ENCODE measurements at places on chromosomes 1 and 21.

DNA sequence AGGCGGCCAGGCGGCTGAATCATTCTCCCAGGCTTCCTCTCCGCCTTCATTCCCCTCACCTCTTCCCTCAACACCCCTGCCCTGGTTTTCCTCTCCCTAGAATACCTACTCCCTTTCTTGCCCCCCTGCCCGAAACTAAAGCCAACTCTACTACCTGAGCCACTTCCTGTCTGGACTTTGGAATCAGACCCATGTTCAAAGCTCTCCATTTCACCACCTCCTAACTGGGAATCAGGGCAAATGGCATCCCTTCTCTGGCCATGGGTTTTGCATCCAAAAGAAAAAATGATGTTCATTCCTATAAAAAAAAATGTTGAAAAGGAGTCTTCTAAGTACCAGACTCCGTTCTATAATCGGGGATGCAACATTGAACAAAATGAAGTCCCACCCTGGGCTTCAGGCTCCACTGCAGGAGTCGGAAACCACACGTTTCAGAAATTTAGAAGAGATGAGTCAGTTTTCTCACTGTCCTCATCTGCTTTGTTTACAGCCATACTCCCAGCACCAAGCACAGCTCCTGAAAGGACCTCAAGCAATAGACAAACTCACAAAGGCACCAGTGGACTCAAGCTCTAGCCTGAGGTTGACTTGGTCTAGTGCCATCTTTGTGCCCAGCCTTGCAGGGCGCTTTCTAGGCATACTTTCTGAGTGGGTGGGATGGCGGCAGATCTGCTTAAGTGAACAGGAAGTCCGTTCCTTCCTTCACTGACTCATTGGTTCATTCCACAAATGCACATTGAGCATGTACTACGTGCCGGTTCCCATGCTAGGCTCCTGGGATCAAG, 176.2 kb downstream of the IGSF21 start:
- DNase-seq = no peak

DNA sequence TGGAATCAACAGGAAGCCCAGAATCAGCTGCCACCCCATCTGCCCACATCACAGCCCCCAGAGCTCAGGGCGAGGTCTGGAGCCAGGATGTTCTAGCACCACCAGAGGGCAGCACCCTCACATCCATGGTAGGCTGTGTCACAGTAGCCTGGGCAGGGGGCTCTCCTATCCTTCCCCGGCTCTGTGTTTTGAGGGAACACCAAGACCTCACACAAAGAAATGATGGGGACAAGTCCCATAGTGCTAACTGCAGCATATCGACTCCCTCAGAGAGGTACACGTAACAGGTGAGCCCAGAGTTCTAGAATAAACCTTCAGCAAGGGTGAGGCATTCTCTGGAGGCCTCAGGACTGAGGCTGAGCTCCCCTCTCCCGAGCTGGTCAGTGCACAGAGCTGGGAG, 2.3 kb upstream of the KCNC4 start:
- DNase-seq = peak; percentile 66

- DNase-seq = no peak
These were observed 441.1 kb downstream of the SETD4 start for GRCh38 chr21:35619184-35619583.

GRCh38 chr1:224789311-224789710, 140.2 kb upstream of the DNAH14 start:
- DNase-seq = no peak

- DNase-seq = no peak
These were observed 7.5 kb downstream of the RNF220 start for GRCh38 chr1:44412601-44413000.

- peak; percentile 27 for DNase-seq
These were observed 449 bp downstream of the EPS15 start for GRCh38 chr1:51518586-51519047.

- DNase-seq = no peak
These were observed 936 bp downstream of the TP73 start for GRCh38 chr1:3653286-3653618.

GRCh38 chr1:10686404-10687040, 109.9 kb downstream of the CASZ1 start:
- DNase-seq = no peak

DNA sequence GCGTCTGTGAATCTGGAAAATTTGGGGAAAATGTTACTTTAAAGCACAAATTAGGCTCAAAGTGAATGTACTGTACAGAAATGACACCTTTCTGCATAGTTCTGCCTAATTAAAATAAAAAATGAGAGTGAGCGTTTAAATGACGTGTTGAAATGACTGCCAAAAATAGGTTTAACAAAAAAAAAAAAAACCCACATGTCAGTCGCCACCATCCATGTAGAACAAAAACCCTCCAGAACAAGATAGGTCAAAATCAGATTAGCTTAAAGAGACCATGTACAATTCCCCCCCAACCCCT, 745 bp downstream of the PARP1 start:
- DNase-seq = no peak

DNA sequence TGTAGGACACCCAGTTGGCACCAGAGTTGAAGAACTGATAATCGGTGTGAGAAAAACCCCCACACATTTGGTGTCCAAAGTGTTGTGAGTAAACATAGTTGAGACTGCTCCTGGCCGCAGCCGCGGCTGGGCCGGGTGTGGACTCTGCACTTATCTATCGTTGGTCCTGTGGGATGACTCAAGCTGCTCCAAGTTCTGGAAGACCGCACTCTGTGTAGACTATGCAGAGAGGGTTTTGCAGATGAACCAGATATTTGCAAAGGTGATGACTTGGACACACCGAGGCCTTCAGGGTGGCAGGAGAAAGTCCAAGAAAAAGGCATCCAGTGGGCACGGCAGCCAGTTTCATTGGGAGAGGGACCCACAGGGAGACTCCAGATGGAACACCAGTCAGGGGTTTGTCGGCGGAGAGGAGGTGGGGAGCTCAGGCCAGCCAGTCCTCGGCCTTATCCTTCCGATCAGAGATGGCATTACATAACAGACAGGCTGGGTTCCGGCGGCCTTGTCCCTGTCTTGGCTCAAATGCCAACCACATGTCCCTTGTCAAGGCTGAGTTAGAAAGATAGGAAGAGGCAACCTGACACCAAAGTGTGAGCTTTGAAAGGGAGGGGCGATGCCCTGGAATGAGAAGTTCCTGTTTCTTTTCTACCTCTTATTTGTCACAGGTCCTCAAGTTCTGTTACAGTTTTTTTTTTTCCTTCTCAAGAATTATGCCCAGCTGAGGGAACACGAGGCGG, 21.1 kb downstream of the C2CD2 start:
- no peak for DNase-seq

- DNase-seq = peak; percentile 26
These were observed 569 bp upstream of the WARS2 start for GRCh38 chr1:119141020-119141424.

DNA sequence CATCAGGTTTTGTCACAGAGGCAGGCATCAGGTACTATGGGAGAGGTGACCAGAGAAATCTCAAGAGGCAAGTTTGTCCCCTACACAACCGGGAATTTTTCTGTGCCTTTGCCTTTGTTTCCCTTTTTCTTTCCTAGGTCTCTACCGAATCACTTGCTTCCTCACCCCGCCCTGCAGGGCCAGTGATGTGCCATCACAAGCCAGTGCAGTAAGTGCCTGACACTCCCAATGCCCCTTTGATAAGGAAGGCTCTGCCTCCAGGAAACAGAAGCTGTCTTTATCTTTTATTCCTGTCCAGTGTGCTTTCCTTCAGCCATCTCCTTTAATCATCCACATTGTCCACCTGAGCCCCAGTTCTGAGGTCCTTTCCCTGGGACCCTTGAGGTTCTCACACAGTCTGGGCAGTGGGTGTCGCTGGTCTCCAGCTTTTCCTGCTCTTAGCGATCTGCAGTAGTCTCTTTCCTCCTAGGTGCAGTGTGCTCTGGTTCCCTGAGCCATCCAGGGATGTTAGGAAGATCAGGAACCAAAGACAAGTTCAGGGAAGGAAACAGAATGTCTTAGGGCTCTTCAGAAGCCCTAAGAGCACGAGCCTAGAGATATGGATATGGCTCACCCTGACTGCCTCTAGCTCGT, 36.6 kb downstream of the GJA5 start:
- DNase-seq = no peak

DNA sequence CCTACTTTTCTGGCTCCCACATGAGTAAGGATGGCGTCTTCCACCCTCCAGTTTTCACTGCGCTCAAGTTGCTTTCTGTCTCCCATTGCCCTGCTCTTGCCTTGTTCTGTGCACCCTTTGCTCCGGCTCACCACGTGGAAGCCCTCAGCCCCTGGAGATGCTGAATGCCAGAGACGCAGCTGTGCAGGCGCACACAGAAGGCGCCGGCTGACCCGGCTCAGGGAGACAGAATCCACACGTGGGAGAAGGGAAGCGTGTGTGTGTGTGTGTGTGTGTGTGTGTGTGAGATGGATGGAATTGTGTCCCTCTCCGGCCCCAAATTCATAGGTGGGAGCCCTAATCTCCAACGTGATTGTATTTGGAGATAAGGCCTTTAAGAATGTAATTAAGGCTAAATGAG, 118.2 kb upstream of the ERRFI1 start:
- no peak for DNase-seq

GRCh38 chr1:210700511-210700910, 371.8 kb downstream of the HHAT start:
- no peak for DNase-seq

DNA sequence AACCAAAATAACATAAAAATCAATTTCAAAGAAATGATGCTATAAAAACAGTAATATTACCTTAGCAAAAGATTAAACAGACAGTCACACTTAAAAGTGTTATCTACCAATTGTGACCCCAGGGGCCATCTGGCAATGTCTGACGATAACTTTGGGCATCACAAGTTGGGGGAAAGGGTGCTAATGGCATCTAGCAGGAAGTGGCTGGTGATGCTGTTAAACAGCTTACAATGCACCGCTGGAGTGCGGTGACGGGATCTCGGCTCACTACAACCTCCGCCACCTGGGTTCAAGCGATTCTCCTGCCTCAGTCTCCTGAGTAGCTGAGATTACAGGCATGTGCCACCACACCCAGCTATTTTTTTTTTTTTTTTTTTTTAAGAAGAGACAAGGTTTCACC, 27.6 kb downstream of the NUP133 start:
- DNase-seq = no peak

- DNase-seq = no peak
These were observed 40.7 kb downstream of the CASQ2 start for GRCh38 chr1:115727706-115728249.

DNA sequence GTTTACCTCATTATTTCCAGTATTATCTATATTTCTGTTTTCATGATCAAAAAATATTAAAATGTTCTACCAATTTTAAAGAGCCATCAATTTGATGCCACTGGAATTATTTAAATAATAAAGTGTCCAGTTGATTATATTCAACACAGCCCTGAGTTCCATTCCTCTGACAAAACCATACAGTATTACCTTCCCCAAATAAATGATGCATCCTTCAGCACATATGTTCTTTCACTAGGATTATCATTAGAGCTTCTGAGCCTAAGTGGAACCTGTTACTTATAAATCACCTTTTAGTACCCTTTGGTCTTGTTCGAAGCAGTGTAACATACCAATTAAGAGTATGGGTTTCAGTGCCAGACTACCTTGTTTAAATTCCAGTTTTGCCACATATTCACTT, 17.3 kb upstream of the PLEKHO1 start:
- no peak for DNase-seq

- DNase-seq = no peak
These were observed 325 bp downstream of the OR14A2 start for GRCh38 chr1:247747616-247748015.

DNA sequence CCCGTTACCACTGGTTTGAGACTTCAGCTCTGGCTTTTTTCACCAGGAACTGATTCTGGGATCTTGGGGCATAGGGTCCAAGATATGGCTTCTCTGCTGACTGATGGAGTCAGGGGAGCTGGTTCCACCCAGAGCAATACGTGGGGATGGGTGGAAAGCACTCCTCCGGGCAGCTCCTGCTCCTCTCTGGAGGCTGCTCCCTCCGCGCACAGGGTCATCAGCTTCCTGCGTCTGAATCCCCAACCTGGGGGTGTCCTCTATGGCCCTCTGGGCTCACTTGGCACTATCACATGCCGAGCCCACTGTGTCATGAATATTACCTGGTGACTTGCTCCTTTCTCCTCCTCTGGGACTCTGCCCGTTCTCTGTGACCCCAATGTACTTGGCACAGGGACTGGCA, 405.4 kb upstream of the VAMP3 start:
- no peak for DNase-seq

DNA sequence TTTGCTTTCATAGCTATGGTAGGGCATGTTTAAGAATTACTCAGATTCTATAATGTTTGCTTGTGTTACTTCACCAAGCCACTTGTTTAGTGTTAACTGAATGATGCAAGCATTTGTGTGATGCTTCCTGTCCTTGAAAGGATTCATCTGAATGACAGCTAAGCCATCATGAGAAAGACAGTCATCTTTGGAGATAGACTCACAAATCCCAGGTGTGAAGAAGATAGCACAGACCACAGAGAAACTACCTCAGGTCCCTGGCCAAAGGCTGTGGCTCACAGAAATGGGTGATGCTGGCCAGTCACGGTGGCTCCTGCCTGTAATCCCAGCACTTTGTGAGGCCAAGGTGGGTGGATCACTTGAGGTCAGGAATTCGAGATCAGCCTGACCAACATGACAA, 321.4 kb downstream of the DPYD start:
- no peak for DNase-seq

GRCh38 chr1:200464784-200465400, 55.1 kb upstream of the ZNF281 start:
- DNase-seq = no peak

DNA sequence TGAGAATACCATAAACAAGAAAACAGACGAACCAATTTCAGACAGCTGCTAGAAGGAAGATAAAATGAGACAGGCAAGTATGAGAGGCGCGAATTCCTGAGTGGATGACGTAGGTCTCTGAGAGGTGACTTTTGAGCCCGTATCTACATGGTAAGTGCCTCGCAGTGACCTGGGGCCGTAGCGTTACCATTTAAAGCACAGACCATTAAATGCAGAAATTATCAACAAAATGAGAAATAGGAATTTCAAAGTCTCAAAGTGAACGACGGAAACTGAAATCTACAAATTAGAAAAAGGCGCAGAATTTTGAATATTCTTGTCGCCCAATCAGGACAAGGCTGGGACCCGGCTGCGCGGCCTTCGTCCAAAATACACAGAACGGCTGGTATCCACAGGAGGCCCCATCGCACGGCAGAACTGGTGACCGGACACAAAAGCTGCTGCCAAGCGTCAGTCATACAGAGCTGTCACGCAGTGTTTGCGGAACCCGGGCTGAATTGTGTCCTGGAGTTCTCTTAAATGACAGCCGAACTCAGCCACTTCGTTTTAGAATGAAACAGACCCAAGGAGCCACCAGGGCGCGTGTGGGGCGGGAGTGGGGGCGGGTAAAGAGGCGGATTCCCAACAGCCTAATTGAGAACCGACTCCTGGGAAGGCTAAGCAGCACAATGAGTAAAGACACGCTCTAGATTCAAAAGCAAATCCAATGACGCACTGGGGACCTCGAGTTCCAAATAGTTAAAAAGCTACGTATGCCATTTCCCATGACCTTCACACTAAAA, 13.8 kb upstream of the BOLA1 start:
- peak; percentile 26 for DNase-seq

GRCh38 chr1:201552941-201553351, 14.0 kb downstream of the NAV1 start:
- DNase-seq = no peak

GRCh38 chr1:151816548-151817352, 11.5 kb upstream of the LINGO4 start:
- no peak for DNase-seq

Measured in stimulated activated CD4-positive, alpha-beta T cell treated with anti-CD3 and anti-CD28 coated beads, Interleukin-1b, Interleukin-23, amount 100 ng/mL, for 24 hours (primary cell).